ENCODE measurements at places on chromosomes 5 and 9.
A peak's percentile ranks its signal among the peaks of the same experiment; 100 is the strongest.

DNA sequence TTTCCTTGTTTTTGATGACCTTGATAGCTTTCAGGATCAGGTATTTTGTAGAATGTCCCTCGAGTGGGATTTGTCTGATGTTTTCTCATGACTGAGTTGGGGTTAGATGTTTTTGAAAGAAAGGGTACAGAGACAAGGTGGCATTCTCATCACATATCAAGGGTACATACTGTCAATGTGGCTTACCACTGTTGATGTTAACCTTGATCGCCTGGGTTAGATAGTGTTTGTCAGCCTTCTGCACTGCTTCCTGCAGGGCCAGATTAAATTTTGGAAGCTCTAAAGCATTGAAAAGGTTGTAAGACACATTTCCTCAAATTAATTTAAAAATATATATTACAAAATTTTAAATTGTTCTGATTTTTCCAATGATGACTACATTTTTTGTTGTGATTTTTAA is 287.4 kb upstream of the ACTBL2 start:
- no peak for DNase-seq

DNA sequence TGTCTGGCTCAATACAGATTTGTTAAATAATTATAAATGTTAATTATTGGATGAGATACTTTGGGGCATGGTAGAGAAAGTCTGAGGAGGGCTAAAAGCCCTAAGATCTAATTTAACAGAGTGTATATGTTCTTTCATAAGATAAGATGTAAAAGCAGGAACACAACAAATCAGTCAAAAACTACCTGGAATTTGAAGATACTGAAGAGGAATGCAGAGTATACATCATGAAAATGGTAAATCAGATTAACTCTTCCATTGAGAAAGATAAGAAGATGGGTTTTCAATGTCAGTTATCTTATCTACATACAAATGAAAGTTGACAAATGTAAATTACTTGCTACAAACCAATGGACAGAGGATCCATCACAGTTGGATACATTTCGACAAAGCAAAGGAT is 107.3 kb upstream of the NFIB start:
- DNase-seq, result no peak

DNA sequence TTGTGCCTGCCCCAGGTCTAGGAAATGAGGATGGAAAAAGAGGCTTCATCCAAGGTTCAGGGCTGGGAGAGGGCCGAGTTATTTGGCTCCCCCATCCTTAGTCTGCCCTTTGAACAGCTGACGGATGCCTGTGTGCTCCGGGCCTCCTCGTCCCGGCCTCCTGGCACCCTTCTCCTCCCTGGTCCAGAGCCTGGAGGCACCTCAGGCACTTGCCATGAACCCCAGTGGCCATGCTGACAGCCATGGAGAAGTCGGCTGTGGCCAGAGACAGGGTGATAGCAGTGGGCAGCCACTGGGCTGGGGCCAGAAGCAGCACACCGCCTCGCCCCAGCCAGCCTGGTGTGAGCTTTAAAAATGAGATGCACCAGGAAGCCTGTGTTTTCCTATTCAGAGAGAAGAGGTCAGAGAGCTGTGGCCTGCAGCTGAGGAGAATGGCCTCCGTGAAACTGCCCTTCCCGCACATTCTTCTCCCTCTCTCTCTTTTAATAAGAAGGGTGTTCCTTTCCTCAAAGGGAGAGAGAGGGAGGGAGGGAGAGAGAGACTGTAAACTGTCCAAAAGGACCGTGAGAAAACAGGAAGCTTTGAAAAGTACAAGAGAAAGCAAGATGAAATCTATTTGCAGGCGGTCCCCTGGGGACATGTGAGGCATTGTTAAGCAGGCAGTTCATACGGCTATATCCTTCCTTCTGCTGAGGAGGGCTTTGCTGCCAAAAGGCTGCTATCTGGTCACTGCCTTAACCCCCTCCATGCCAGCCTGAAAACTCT is 55.3 kb downstream of the ZNF366 start:
- DNase-seq, result peak; percentile 91

DNA sequence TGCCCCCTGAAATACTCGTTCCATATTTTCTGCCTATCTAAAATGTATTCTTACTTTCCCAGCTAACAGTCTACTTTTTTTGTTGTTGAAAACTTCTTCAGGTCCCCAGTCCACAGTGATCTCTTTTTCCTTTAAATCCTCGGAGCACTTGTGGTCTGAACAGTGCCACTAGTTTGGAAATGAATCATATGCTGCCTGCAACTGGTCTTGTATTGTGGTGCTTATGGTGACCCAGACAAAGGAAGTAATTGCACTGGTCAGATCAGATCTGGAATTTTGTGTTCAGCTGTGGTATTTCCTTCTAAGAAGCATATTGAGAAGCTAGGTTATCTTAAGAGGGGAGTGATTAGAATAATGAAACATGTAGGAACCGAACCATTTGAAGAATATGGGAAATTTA is 2.9 kb downstream of the UNC13B start:
- no peak for DNase-seq

DNA sequence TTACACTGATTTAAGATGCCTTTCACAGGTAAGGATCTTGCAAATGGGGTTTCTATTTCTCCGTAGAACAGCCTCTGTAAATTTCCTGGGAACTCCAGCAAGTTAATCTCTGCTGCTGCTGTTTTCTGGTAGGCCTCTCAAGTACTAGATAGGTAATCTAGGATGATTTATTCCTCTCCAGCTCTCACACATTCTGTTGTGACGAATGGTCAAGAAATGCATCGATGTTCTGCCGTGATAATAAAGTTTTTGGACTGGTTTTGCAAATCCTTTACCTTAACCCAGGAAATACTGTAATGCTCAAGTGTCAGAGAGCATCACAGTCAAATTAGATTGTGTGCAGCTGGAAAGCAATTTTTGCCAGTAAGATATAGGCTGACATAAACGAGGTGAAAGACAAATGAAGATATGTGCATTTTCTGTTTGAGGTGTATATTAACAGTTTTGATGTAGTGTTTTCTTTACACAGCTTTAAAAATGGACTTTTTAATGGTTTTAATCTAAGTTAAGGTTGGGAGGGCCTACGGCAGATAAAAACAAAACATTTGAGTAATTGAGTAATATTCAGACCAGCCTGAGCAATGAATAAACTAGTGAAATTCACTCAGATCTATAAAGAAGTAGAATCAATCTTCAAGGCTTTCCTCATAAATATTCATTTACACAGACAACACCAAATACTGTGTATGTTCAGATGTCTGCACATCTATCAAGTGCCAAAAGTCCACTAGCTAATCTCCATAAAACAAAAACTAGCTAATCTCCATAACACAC is 300.6 kb upstream of the EDIL3 start:
- no peak for DNase-seq

DNA sequence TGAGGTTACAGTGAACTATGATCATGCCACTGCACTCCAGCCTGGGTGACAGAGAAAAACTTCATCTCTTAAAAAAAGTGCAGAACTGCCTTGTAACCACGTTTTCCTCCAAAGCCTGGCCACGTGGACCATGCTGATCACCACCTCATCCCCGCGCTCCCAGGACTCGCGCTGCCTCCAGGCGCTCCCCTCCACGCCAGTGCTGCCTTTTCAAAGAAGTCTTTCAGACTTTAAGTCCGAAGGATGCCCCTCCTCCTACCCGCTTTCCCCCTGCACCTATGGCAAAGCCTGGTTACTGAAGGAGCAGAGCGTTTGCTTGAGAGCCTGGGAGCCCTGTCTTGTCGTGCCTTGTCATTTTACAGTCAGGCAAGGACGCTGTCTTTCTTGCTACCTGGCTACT is 43.8 kb downstream of the HABP4 start:
- DNase-seq, result no peak

DNA sequence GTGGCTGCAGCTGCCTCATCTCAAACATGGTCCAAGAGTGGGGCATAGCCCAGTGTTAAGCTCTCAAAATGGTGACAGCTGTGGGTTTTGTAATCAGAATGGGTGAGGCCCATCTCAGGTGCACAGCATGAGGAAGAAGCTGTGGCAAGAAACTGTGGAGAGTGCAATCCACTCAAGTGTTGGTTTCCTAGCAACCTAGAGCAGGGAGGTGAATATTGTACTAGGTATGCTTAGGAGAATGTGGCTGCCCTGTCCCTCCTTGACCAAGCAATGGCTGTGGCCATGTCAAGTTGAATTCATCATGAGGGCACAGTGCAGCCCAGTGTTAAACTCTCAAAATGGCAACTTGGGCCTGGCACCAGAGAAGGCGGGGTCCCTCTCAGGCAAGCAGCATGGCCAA is 160.5 kb upstream of the KCNN2 start:
- no peak for DNase-seq

DNA sequence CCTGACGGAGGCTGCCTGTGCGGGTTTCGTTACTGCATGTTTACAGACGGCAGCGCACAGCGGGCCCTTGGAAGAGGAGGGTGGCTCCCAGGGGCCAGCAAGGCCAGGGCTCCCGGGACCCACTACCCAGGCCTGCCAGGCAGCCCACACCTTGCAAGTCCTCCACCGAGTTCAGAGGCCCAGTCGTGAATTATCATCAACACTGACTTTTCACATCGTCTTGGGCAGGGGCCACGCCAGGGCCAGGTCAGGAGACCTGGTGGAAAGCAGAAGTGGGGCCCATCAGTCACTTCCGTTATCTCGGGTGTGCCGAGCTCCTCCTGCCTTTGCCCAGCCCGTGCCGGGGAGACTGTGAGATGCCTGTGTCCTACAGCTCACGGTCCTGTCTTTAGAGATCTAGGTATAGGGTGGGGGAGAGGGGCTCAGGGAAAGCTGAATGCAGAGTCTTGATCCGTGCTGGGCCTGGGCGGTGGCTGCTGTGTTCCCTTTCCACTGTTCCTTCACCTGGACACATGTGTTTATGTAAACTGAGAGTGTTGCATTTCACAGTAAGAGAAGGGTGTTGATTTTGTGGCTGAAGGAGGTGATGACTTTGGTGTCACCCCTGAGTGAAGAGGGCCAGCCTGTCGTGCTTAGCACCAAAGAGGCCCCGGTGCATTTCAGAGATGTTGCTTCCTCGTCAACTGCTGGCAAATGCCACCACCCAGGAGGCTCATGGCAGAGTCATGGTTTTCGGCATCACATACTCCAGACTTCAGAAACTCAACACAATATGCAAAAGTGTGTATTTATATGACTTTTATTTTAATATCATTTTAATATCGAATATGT is 175.2 kb downstream of the GAPVD1 start:
- no peak for DNase-seq

- no peak for DNase-seq
Observed at GRCh38 chr9:9117866-9118265, 1318.3 kb upstream of the DMAC1 start.

GRCh38 chr5:17436761-17437221 is 61.2 kb upstream of the TAF11L2 start:
- DNase-seq, result no peak

- no peak for DNase-seq
Observed at GRCh38 chr5:101163088-101163487, 260.0 kb upstream of the ST8SIA4 start.

Data from femur (tissue), 1 donor.